ENCODE measurements at places on chromosomes 2 and 18. TPM values are rescaled to one million over a fixed set of nuclear protein-coding genes. Genes with fewer than 3 reads are reported as not detected.

DNA sequence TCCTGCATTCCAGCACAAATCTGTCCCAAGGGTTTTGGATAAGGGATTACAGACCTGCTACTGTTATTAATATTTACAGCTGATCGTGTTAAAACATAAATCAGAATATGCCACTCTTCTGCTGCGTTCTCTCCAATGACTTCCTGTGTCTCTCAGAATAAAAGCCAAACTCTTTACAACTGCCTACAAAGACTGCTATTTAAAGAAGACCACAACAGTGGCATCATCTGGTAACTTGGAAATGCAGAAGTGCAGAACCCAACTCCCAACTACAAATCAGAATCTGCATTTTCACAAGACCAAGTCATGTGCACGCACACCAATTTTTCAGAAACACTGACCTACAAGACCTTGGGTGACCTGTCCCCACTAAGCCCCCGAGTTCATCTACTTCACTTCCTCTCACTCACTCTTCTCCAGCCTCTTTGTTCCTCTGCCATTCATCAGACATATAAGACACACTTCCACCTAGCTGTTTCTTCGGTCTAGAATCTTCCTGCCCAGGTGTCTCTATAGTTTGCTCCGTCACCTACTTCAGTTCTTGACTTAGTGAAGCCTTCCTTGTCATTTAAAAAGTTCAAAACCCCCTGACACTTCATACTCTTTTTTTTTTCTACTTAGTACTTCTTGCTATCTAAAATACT lies 36.0 kb downstream of the CHN1 start:
- no peaks in the 10 kb centered on the region for H3K36me3 ChIP-seq
- H3K27ac ChIP-seq: no peak overlapping the region
- no peaks in the 10 kb centered on the region for H3K27me3 ChIP-seq
- no peak for DNase-seq
- H3K4me1 ChIP-seq: peaks cover 24% of the 10 kb centered on the region
- no peak overlapping the region for H3K4me3 ChIP-seq

- H3K27me3 ChIP-seq: no peaks in the 10 kb centered on the region
- peak overlapping the region; percentile 72 for H3K27ac ChIP-seq
- peak overlapping the region; percentile 32 for H3K4me3 ChIP-seq
- H3K36me3 ChIP-seq: no peaks in the 10 kb centered on the region
- no peak for DNase-seq
These were observed 186.8 kb downstream of the BCL2 start for GRCh38 chr18:63132819-63133200.

The C1QL2 gene
- total RNA-seq: not detected

DNA sequence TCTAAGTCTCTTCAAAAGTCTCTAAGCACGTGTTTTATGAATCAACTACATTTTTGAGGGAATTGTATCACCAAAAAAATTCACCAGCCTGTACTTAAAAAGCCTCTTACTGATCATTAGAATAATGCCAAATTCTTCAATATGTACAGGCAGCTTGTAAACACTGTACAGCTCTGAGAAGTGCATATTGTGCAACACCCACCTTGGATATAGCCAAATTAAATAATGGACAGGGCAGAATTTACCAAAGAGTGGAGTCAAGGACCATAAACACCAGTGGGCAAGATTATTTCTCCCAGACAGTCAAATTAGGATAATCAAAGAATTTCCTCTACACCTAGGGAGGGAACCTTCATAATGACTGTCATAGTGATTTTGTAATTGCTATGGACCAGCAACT lies 338.2 kb downstream of the NR4A2 start:
- H3K27me3 ChIP-seq: no peaks in the 10 kb centered on the region
- no peaks in the 10 kb centered on the region for H3K4me1 ChIP-seq
- no peak overlapping the region for H3K27ac ChIP-seq
- H3K36me3 ChIP-seq: no peaks in the 10 kb centered on the region
- no peak for DNase-seq

DNA sequence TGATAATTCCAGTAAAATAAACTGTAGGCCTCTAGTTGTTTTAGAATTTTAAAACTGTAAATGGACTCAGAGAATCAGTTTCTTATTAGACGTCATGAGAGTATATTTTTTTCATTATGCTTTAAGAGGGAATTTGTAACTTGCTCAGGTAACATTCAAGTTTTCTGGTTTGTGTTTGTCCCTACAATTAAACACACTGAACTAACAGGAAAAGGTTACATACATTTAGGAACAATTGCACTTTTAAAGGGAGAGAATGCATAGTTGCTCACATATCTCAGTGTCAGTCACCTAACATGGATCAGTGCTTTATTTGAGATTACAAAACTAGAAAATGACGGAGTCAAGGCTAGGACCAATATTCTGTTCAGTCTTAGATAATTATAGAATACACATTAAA lies 3.1 kb downstream of the COL3A1 start:
- no peaks in the 10 kb centered on the region for H3K4me1 ChIP-seq
- H3K4me3 ChIP-seq: no peak overlapping the region
- no peak for DNase-seq
- H3K27me3 ChIP-seq: no peaks in the 10 kb centered on the region

The AOX1 gene
- 1,131 TPM for total RNA-seq

- H3K27me3 ChIP-seq: no peaks in the 10 kb centered on the region
- peaks cover 6% of the 10 kb centered on the region for H3K4me1 ChIP-seq
- no peaks in the 10 kb centered on the region for H3K36me3 ChIP-seq
- H3K27ac ChIP-seq: no peak overlapping the region
These were observed 12.9 kb upstream of the CHST9 start for GRCh38 chr18:27198036-27198435.

The UGT1A5 gene
- total RNA-seq: 1.6 TPM

DNA sequence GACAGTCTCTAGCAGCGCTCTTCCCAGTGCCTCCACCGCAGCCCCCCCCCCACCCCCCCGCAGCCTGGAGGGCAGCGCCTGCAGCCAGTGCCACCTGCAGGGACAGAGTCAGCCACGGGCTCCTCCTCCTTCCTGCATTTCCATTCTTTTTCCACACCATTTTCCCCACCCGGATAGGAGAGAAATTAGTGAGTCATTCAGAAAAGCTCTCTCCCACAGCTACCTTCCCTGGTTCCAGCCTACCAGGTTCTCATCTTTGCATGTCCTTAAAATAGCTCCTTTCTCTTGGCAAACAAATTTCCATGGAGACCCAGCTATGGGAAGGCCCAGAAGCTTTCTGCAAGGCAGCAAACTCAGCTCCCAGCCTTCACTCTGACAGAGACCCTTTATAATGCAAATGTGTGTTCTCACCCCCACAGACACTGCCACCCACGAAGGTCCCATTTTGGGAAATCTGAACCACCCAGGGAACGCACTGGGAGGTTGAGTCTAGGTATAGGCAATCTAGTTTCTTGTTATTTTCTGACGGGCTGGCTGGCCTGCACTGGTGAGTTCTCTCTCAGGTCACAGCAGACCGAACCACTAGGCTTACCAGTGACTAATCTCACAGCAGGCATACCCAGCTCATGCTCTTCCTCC lies 41.8 kb upstream of the ATG16L1 start:
- H3K4me1 ChIP-seq: no peaks in the 10 kb centered on the region
- no peak for DNase-seq
- H3K36me3 ChIP-seq: peaks cover 2% of the 10 kb centered on the region
- no peaks in the 10 kb centered on the region for H3K27me3 ChIP-seq
- H3K27ac ChIP-seq: no peak overlapping the region

GRCh38 chr2:190365499-190366204 lies 22.3 kb downstream of the INPP1 start:
- H3K27me3 ChIP-seq: no peaks in the 10 kb centered on the region
- no peak for DNase-seq
- H3K4me1 ChIP-seq: peaks cover 5% of the 10 kb centered on the region
- H3K27ac ChIP-seq: no peak overlapping the region

GRCh38 chr2:53183581-53183980 lies 584.0 kb upstream of the CHAC2 start:
- H3K4me3 ChIP-seq: no peak overlapping the region
- DNase-seq: no peak
- H3K36me3 ChIP-seq: no peaks in the 10 kb centered on the region
- no peaks in the 10 kb centered on the region for H3K4me1 ChIP-seq
- no peak overlapping the region for H3K27ac ChIP-seq

The KCNG2 gene
- total RNA-seq: 0.23 TPM
